ENCODE measurements at places on chromosomes 7 and 10. TPM values are rescaled to one million over a fixed set of nuclear protein-coding genes. Genes with fewer than 3 reads are reported as not detected.

The VIPR2 gene
- 23.2 TPM for total RNA-seq

The RGR gene
- not detected for total RNA-seq

The CDHR1 gene
- total RNA-seq: 1.3 TPM

The OLAH gene
- total RNA-seq: not detected

The FAM25G gene
- total RNA-seq: not detected

The DGKI gene
- total RNA-seq: 7.5 TPM

The SSC4D gene
- 0.51 TPM for total RNA-seq

The RHOBTB1 gene
- total RNA-seq: 16.3 TPM

- DNase-seq: no peak
These were observed 76.3 kb upstream of the CUX1 start for GRCh38 chr7:101740981-101741725.

DNA sequence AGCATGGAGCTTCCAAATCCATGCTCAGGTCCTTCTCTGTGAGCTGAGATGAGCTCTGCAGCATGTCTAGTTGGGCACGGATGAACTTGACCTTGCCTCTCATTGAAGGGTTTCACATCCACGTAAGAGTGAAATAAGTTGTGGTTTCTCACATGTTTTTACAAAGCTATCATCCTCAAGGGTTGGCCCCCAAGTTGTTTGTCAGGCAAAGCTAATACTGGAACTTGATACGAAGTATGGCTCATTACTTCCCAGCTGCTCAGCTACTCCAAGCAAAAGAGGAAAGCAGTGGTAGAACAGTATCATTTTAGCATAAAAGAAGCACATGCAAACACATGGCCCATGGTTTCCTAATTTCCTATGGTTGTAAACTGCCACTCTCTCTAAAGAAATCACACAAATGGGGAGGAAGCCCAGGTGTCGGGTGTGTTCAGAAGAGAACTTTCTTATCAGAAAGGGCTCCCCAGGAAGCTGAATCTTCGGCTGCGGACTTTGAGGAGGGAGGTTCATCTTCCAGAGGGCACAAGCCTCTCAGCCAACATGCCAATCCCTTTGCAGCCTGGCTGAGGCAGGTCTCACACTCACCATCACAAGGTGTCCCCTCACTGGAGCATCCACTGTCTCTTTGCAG lies 45.3 kb downstream of the PDLIM1 start:
- DNase-seq: no peak

DNA sequence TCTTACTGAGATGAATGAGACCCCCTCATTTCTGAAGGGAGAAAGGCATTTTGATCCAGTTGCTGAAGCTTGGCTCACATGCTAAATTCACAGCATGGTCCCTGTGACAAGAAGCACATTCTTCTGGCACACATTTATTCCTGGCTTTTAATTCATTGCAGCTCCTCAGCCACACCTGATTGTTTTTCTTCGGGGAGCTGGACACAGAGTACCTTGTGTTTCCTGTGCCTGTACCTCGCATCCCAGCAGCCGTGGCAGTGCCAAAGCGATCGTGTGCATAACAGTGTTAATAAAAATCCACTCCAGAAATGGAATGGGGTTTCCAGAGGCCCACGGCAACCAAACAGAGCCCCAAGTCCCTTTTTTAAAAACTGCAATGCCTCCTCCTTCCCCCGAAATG lies 615.3 kb upstream of the MGMT start:
- DNase-seq: no peak

- no peak for DNase-seq
These were observed 197.5 kb upstream of the KMT2E start for GRCh38 chr7:104816537-104816936.

GRCh38 chr10:93596539-93596938 lies 4.5 kb downstream of the RBP4 start:
- DNase-seq: no peak

- no peak for DNase-seq
These were observed 6.3 kb upstream of the HGF start for GRCh38 chr7:81776161-81776560.
